ENCODE measurements at places on chromosomes 1 and 21.

DNA sequence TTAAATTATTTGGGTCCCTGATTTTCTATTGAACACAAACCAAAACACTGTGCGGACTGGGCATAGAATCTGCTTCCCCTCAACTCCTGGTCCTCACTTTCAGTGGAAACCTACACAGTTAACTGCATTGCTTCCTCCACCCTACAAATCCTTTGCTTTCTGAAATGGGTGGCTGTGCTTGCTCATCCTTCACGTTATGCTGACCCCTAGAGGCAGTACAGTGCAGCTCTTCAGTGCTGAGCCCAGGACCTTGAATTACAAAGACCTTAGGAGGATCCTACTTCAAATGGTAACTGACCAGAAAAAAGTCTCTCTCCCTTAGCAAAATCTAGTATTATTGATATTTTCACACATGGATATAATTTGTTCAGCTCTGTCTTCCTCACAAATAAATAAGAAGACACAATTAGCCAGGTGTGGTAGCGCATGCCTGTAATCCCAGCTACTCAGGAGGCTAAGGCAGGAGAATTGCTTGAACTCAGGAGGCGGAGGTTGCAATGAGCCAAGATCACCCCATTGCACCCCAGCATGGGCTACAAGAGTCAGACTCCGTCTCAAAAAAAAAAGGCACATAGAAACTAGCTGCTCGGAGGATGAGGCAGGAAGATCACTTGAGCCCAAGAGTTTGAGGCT is 63.4 kb upstream of the L1TD1 start:
- peak; percentile 55 for DNase-seq

DNA sequence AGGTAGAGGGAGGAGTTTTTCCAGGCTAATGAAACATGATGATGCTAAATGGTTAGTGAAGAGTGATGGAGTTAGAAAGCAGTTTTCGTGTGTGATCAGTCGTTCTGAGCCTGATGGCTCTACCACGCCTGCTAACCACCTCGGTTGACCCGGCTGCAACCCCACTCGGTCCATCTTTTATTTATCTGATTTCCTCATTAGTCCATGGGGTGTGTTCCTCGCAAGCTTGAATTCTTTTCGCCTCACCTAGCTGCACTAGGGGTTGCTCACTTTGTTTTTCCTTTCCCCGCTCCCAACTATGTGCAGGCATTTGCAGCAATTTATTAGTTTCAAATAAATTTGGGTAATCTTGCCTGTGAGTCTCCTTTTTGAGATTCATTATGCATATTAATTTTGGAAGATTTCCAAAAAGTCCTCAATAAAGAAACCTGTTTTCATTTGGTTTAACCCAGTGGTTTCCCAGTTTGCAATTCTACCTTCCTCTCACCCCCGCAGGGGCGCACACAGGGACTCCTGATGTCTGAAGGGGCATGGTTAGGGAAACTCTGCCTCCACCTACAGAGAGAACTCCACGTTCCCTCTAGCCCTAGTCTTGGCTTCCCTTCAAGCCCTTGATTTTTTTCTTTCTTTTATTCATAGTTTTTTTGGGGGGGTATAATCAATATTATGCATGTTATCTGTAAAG is 12.6 kb downstream of the B3GALT5 start:
- DNase-seq: no peak

DNA sequence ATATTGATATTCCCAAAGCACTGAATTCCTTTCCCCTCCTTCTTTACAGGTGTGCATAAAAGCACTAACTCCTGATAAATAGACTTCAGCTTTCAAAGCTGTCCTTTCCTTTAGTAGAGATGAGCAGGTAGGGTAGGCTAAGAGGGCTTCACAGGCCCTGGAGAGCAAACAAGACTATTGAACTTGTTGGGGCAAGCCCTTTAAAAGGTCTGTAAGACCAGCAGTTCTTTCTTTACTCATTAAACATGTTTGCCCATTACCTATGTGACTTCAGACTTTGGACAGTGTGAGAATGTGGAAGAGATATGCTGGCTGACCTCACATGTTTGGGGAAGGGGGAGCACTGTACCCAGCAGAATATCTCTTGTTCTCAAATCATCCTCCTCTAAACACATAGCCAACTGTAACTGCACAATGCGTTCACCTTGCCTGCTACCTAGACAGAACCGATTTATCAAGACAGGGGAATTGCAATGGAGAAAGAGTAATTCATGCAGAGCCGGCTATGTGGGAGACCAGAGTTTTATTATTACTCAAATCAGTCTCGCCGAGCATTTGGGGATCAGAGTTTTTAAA is 27.1 kb upstream of the HAO2 start:
- no peak for DNase-seq

- DNase-seq: no peak
These were observed 20.1 kb downstream of the CR2 start for GRCh38 chr1:207474210-207474609.

- no peak for DNase-seq
These were observed 91.3 kb upstream of the COA6 start for GRCh38 chr1:234281826-234282489.

GRCh38 chr1:12756768-12757413 is 10.9 kb downstream of the CFAP107 start:
- DNase-seq: no peak

GRCh38 chr1:37477198-37477931 is 3.0 kb downstream of the ZC3H12A start:
- DNase-seq: peak; percentile 97

DNA sequence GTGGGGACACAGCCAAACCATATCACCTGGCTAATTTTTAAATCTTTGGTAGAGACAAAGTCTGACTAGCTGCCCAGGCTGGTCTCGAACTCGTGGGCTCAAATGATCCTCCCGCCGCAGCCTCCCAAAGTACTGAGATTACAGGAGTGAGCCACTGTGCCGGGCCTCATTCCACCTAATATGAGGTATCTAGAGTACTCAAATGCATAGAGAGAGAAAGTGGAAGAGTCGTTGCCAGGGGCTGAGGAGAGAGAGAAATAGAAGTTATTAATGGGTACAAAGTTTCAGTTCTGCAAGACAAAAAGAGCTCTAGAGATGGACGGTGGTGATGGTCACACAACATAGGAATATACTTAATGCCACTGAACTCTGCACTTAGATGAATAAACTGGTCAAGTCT is 119.6 kb downstream of the TOMM20 start:
- DNase-seq: no peak

DNA sequence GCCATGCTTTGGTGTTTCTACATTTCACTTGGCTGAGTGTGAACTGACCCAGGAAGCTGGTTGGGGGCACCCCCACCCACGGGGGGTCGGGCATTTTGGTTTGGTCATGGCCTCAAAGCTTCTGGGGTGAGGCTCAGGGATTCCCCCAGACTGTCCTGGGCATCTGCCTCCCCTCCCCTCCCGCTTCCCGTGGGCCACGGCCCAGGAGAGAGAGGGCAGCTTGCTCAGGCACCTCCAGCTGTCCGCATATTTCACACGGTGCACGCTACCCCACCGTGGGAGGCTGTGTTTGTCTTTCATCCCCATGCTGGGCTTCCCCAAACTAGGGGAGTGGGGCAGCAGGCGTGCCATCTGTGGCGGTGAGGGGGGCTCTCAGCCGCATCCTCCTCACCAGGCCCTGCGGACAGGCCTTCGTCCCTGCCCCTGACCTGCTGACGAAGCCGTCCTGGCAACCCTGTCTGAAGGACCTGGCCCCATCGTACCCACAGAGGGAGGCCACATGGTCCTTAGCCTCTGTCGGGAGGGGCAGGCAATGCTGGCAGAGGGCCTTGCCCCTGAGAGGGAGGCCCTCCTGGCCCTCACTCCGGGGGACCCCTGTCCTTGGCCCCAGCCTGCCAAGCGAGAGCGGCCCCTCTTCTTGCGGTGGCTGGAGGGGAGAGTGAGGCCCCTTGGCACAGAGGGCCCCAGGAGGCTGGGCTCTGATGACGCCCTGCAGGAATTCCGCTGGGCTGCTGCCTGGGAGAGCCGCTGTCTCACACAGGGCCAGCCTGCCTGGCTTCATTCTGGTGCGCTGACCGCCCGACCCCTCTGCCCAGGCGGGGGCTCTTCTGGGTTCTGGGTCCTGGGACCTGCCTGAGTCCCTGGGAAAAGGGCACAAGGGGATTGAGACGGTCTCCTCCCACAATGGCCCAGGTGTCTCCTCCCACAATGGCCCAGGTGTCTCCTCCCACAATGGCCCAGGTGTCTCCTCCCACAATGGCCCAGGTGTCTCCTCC is 22.1 kb downstream of the TP73 start:
- DNase-seq: peak; percentile 86

DNA sequence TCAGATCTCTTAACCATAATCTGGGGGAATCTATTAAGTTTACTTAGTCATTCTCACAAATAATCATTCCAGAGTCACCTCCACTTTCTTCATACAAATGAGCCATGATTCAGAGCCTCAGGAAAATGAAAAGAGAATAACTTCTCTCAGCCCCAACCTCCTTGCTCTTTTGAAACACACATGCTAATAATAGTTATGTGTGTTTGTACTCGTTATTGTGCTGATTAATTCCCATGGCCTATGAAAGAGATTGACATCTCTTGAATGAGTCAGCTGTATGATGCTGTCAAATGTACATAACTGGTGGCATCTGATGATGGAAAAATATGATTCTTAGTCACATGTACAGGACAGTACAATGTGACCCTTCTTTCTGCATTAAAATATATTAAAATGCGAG is 41.5 kb downstream of the DTL start:
- DNase-seq: peak; percentile 32

GRCh38 chr1:41484402-41485241 is at the start of gene EDN2:
Gene EDN2 (minus strand): TSS chr1:41484683. CDS start chr1:41484601, 82 bp downstream.
- DNase-seq: no peak

DNA sequence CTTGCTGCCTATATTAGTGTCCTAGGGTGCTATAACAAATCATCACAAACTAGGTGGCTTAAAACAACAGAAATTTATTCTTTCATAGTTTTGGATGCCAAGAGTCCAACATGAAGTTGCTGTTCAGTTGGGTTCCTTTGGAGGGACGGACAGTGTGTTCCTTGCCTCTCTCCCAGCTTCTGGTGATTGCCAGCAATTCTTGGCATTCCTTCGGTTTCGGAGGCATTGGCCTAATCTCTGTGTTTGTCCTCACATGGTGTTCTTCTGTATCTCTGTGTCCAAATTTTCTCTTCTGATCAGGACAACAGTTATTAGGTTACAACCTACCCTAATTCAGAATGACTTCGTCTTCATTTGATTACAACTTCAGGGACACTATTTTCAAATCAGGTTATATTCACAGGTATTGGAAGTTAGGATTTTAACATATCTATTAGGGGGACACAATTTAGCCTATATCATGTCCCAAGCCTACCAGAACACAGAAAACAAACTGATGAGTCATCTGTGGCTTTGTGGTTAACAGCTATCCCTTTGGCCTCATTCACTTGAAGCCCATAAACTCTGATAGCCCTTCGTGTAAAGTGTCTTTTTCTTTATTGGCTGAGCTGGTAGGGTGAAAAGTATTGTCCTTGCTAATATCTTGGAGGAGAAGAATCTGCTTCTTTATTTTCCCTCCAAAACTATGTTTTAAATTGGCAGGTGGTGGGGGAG is 83.2 kb upstream of the PAPPA2 start:
- DNase-seq: no peak

DNA sequence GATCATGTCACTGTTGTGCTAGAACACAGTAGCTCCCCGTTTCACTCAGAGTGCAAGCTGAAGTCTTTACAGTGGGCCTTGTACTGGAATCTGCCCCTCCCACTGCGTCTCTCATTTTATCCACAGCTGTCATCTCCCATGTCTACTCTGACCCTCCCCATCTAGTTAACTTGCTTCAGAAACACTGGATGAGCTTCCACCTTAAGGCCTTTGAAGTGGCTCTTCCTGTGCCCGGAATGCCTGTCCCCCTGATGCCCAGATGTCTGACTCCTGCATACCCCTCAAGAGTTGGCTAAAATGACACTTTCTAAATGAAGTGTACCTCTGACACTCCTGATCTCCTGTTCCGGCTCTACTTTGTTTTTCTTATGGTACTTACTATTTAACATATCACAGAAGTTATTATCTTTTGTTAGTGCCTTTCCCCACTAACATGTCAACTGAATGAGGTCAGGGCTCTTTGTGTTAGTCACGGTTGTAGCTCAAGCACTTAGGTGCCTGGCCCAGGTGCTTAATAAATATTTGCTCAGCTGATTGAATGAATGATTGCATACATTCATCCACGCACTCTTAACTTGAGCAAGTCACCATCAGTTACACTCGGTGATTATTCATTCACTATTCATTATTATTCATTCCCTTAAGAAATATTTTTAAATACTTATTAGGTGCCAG is 13.3 kb downstream of the ARV1 start:
- no peak for DNase-seq

DNA sequence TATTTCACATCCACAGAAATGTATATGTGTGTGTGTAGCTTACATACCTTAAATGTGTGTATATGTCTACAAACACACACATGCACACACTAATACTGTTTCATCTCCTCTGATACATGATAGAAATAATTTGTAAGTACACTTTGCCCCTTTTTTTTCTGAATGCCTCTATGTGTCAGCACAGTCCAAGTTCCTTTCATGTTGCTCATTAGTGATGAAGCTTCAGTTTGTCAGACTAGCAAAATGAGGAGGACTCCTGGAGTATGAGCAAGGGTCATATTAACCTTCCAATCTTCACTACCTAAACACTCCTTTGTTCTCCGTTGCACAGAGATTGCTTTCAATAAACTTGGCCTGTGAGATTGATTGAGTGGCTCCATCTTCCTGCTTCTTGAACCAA is 935.4 kb downstream of the MRPL39 start:
- DNase-seq: no peak

GRCh38 chr1:154384650-154385489 is 20.3 kb upstream of the IL6R start:
- DNase-seq: no peak

- DNase-seq: no peak
These were observed 8.7 kb upstream of the RSRP1 start for GRCh38 chr1:25255706-25256577.

GRCh38 chr1:32336963-32337675 is 1.1 kb upstream of the MARCKSL1 start:
- DNase-seq: peak; percentile 97

DNA sequence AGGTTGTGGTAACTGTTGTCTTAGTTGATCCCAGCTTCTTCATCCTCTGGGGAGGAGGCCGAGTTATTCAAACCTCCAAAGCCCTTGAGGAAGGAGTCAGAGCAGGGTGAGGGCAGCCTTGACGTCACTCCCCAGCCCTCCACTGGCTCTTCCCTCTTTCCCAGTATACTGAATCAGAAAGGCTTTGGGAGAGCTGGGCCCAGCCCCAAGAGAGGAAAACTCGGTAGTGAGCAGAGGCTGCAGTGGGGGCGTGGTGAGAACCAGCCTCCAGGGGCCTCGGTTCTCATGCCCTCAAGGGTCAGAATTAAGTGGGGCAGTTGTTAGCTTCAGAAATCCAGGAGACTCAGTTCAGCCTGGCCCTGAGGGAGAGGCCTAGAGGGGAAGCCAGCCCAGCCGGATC is 1.8 kb upstream of the GJA4 start:
- DNase-seq: no peak

- DNase-seq: no peak
These were observed 48.2 kb downstream of the RASSF5 start for GRCh38 chr1:206555473-206555935.

GRCh38 chr1:41539999-41540398 is 55.5 kb upstream of the EDN2 start:
- no peak for DNase-seq

Measured in inflammatory macrophage treated with lipopolysaccharide for 1 hour (primary cell).